ENCODE measurements at places on chromosomes 16 and 17.

DNA sequence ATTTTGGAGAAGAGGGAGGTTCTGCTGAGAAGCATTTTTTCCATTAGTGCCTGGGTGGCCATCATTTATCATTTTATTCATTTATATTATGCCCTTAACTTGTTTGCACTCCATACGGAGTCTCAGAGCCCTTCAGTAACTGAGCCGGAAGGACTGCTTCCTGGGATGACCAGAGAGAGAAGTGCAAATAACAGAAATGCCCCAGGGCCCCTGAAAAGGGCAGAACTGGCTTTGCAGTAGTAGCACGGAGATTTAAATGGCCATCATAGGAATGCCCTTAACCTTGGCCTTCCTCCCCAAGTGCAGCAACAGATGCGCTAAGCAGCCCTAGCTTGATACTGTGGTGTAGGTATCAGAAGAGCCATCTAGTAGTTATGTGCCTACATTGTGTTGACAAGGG is 58.5 kb downstream of the NUP93 start:
- no peak for DNase-seq

DNA sequence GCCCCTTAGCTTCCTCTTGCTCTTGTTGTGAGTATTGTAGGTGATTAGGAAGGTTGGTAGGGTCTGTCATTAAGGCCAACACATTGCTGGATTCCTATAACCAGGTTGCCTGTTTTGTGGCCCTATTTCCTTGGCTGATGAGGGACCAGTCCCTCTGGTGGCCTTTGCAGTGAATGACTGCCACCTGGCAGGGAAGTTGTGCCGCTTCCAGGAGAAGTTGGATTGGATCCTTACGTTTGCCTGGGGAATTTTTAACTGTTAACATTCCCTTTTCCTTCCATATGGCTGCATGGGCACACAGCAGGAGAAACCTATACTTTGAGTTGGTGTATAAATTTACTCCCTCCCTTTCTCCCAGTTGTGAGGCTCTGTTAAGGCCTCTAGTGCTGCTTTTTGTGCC is 32.4 kb downstream of the LCMT1 start:
- DNase-seq, result no peak

GRCh38 chr16:14119799-14120198 is 48.7 kb downstream of the MRTFB start:
- no peak for DNase-seq

DNA sequence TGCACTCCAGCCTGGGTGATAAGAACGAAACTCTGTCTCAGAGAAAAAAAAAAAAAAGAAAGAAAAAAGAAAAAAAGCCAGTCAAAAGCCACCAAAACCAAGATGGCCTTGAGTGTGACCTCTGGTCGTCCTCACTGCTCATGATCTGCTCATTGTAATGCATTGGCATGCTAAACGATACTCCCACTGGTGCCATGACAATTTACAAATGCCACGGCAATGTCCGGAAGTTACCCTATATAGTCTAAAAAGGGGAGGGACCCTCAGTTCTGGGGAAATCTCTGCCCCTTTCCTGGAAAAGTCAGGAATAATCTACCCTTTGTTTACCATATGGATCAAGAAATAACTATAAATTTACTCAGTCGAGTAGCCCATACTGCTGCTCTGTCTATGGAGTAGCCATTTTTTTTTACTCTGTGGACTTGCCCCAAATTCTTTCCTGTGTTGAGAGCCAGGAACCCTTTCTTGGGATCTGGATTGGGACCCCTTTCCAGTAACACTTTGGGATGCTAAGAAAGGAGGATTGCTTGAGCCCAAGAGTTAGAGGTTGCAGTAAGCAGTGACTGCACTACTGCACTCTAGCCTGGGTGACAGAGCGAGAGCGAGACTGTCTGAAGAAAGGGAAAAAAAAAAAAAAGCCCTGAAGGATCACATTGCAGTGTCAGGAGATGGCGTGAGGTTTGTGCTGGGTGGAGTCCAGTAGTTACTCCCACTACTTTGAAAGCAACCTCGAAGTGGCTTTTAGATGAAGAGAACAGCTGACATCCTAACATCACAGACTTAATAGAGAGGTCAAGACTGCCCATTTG is 3.7 kb upstream of the TMEM231 start:
- no peak for DNase-seq

DNA sequence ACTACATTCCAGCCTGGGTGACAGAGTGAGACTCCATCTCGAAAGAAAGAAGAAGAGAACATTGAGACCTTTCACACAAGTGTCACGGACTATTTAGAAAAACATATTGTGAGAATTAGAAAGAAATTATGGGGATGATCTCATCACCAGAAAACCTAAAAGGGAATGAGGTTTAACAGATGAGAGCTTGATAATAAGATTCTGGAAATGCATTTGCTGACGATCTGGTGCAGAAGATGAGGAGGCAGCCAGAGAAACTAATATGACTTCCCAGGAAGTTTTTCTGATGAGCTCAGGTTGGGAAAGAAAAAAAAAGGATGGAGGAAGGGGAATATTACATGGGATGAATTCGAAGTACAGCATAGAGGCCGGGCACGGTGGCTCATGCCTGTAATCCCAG is 10.8 kb upstream of the APOH start:
- DNase-seq, result no peak

DNA sequence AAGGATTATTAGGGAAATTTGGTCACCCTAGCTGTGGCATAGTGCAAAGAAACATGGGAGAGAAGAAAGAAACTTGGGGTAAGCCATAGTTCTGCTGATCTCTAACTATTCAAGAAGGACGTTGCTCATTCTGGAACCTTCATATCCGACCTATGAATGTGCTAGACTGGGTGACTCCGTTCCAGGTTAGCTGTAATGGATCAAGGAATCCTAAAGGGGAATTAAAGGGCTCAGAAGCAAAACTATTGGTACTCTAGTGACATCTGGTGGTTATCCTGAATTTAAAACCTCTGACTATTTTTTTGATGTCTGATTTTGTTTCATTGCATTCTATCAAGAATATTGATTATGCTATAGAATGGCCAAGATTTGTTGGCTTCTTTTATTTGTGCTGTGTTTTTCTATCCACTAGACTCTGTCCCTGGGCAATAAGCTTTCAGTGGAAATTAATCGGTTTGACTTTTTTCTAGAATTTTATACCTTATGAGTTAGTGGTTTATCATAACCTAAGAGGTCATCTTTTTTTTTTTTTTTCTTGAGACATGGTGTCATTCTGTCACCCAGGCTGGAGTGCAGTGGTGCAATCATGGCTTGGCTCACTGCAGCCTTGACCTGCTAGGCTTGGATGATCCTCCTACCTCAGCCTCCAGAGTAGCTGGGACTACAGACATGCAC is 19.5 kb downstream of the PCTP start:
- no peak for DNase-seq

DNA sequence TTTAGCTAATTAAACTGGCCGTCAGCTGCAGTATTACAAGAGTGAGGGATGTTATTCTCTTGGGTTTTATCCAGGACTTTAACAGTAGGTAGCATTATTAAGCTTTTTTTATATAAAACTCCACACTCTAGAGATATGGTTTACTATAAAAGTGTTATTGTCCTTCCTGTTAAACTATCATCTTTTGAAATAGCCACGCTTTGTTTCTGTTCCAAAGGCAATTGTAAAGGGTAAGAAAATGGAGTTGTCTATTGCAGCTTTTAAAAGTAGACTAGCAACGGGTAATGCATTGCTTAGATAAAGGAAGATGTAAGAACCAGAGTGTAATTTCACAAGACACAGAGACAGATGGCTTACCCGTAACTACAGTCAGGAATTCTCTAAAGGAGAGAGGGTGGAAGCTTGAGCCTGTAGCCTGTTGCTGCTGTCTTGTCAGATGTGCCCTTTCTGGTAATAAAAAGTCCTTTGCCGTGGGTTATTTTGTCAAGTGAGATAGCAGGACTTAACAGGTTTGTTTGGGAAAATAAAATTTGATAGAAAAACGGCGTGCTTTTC is 56.4 kb downstream of the WWOX start:
- DNase-seq, result no peak

- DNase-seq, result no peak
Observed at GRCh38 chr17:48737330-48738043, 8.9 kb upstream of the HOXB13 start.

GRCh38 chr17:39062846-39063680 is 88.4 kb downstream of the PLXDC1 start:
- no peak for DNase-seq

- DNase-seq, result no peak
Observed at GRCh38 chr17:77832180-77832560, 126.3 kb upstream of the TNRC6C start.

- DNase-seq, result no peak
Observed at GRCh38 chr16:1048442-1049112, 24.0 kb upstream of the SSTR5 start.

- DNase-seq, result peak; percentile 66
Observed at GRCh38 chr17:77475016-77475976, 334.5 kb downstream of the SEC14L1 start.

DNA sequence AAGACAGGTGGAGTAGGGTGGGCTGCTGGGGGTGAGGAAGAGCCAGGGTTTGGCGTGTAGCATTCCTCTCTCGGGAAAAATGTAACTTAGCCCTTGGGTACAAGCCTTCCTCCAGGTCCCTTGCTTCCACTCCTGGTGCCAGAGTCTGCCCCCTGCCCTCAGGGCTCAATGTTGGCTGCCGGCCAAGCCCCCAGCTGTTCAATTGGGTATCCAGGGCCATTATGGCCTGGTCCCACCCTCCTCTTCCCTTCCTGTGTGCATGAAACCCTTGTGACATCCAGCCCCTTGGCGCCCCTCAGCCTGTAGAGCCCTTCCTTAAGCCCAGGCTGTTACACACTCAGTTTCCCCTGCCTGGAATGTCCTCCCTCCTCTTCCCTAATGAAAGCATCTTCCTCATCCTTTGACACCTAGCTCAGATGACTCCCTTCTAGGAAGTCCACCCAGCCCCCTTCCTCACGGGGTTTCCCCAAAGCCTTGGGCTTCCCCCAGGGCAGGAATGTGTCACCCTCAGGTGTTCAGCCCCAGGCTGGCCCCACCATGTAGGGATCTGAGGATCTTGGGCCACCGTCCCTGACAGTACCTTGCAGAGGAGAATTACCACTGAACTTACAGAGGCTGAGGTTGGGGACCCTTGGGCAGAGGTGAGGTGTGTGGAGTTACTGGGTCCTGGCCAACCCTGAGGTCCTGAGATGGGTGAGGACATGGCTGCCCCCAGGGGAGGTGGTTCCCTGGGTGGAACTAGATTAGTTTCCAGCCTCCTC is 30.0 kb downstream of the B9D1 start:
- DNase-seq, result no peak

GRCh38 chr16:19708296-19709205 is 9.5 kb downstream of the KNOP1 start:
- no peak for DNase-seq

DNA sequence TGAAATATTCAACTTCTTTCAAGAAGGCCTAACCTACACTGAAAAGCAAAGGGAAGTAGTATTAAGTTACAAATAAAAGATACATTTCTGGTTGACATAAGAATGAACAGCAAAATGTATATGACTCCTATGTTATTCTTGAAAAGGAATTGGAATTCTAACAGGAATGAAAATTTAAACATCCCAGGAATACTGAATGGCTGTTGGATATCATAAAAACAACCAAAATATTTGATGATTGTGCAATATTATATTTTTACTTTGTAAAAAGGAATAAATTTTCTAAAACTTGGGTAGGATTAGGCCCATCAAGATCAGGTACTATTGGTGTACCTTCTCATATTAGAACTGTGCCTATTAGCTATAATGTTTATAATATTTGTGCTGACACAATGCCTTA is 50.0 kb downstream of the CYB5B start:
- no peak for DNase-seq

GRCh38 chr17:16027708-16028584 is 28.3 kb downstream of the TTC19 start:
- no peak for DNase-seq

DNA sequence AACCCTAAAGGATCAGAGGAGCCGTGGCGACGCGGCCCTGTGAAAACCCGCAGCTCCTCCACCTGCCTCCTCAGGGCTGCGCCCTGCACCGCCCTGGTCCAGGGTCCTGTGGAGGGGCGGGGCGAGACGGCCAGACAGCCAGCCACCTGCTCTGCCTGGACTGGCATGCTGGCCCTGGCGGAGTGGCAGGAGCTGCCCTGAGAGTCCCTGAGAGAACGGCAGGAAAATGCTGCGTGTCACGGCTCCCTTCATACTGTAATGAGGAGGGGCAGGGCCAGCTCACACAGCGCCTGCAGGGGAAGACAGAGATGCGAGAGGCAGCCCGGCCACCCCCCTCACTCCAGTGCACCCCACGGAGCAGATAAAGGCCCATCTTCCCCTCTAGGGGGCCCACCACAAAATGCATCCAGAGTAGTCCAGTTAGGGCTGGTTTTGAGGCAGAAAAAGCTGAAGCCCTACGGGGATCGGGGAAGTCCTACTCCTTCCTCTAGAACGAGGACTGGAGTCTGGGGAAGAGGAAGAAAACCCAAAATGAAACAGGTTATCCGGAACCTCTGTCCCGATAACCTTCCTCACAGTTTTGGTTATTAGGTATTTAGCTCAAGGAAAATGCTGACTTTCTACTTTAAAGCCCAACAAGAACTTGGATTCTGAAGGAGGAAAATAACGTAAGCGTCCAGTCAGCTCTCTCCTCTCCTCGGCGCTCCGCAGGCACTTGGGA is 97.6 kb upstream of the DNAH17 start:
- DNase-seq, result no peak

- DNase-seq, result peak; percentile 13
Observed at GRCh38 chr17:38674014-38674748, 576 bp downstream of the EPOP start.

Data from central memory CD4-positive, alpha-beta T cell (primary cell).